Activated T-helper 17 cell treated with anti-CD3 and anti-CD28 coated beads, Interleukin-2, amount 50 U/mL, for 72 hours (primary cell): ENCODE measurements at places on chromosomes 7 and 10. TPM values are rescaled to one million over a fixed set of nuclear protein-coding genes. Genes with fewer than 3 reads are reported as not detected.

DNA sequence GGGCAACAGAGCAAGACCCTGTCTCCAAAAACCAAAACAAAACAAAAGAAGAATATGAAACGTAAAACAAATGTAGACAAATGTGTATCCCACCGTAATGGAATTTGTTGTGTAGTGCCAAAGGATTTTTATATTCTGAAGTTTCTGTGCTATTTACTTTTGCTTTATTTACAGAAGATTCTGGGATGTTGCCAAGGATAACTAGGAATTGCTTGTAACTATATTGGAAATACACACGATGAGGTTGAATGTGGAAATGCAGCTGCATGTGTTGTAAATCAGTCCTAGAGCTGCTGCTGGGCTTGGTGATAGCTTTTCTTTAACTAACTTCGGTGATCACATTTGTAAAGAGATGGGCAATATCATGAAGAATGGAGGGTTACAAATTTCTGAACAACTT lies 39.5 kb downstream of the GALNT17 start:
- ATAC-seq, result no peak

GRCh38 chr10:31974434-31975124 lies 45.9 kb upstream of the ARHGAP12 start:
- ATAC-seq, result no peak

GRCh38 chr10:4372601-4373000 lies 453.4 kb upstream of the AKR1E2 start:
- no peak for ATAC-seq

GIMAP1 gene
- total RNA-seq, result 5.1 TPM

- no peak for ATAC-seq
Observed at GRCh38 chr10:12572281-12572680, 222.9 kb downstream of the CAMK1D start.

DNA sequence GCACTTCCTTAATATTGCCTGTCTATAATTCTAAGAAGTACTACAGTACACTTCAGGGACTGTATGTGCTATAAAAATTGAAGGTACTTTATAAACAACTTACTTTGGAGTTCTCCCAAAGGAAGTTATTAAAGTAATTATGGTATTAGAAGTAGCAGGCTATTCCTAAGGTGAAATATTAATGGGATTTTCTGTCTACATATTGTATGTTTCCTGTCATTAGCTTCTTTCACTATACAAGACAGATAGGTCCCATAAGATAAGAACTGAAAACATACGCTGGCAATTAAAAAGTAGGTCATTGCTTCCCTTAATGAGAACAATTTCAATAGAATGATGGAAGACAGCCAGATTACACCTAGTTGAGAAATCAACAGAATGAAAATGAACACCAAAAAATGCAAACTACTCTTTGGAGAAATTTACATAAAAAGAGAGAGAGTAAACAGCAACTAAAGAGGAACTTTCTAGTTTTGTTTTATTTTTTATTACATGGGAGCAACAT lies 147.0 kb downstream of the HBP1 start:
- no peak for ATAC-seq

- ATAC-seq, result no peak
Observed at GRCh38 chr7:111210996-111211395, 120.1 kb downstream of the LRRN3 start.

DNA sequence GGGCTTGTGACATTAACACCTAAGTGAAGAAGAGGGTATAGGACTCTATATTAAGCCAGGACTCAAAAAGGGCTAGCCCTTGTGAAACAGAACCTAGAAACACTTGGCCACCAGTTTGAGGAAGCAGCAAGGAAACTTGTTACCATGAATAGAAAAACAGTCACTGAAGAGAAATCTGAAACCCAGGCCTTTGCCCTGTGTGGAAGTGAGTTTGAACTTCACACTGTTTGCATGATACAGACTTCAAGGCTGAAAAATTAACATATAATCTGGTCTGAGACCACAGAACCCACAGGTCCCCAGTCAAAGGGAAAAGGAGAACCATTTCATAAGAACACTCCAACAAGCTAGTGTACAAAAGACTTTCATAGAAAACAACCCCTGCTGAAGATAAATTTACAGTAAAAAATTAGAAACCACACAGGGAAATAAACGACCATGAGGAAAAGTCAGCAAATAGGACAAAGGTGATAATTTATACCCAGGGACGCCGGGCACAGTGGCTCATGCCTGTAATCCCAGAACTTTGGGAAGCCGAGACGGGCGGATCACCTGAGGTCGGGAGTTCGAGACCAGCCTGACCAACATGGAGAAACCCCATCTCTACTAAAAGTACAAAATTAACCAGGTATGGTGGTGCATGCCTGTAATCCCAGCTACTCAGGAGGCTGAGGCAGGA lies 76.1 kb downstream of the SKIDA1 start:
- ATAC-seq, result no peak

NAT16 gene
- not detected for total RNA-seq

GRCh38 chr7:76316984-76317781 lies 14.7 kb downstream of the HSPB1 start:
- ATAC-seq, result no peak

PSD gene
- total RNA-seq, result 3.0 TPM

GRCh38 chr7:36943591-36944435 lies 219.5 kb upstream of the AOAH start:
- ATAC-seq, result no peak

DNA sequence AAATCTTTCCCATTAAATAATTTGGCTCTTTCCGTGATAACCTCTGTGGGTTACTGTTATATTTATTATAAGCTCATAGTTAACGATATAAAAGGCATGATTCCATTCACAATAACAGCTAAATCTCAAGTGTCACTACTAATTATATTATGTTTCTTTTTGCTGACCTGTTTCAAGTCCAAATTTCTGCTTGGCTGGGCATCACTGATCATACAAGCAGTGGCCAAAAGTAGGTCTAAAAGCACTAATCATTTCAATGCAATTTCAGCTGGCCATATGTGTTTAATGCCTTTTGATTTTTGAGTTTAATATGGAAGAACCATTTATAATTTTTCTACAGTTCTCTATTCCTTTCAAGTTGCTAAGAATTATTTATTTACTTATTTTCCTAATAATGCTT lies 110.7 kb downstream of the SEMA3A start:
- ATAC-seq, result no peak

- no peak for ATAC-seq
Observed at GRCh38 chr10:80945264-80945880, 407.7 kb downstream of the SH2D4B start.

GRCh38 chr10:43236176-43236850 lies 30.6 kb downstream of the RASGEF1A start:
- ATAC-seq, result no peak
